Epithelial cell of proximal tubule (primary cell): ENCODE measurements at places on chromosomes 3 and 15. TPM values are rescaled to one million over a fixed set of nuclear protein-coding genes. Genes with fewer than 3 reads are reported as not detected.

CACNA2D3 gene
- 0.14 and 1.3 TPM in 2 replicates for total RNA-seq

ZNF620 gene
- total RNA-seq: 2.5 and 9.0 TPM in 2 replicates

GPR149 gene
- not detected in 2 replicates for total RNA-seq

APBA2 gene
- 30.0 and 36.5 TPM in 2 replicates for total RNA-seq

FBN1 gene
- total RNA-seq: 25.8 and 75.2 TPM in 2 replicates

HIGD1A gene
- 246 and 247 TPM in 2 replicates for total RNA-seq

MCF2L2 gene
- 0.58 and 0.87 TPM in 2 replicates for total RNA-seq

NOX5 gene
- under 0.01 and 0.06 TPM in 2 replicates for total RNA-seq

CPB1 gene
- not detected in 2 replicates for total RNA-seq
